ENCODE measurements at places on chromosomes 6 and 20.
A peak's percentile ranks its signal among the peaks of the same experiment; 100 is the strongest.

DNA sequence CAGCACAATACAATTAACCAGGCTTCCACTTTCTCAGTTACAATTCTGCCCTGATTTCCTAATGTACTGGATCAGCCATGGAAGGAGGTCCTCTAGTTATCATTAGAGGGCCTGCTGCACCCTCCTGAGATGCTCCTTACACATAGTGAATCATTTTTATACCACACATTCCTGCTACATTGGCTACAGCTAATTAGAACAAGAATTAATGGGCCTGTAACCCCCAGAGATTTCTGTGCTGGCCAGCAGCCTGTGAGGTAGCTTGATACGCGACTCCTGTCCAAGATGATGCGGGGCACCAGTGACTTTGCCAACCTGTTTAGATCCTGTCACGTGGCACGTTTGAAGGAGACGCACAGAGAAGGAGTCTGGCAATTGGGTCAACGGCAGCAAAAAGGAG, 422.8 kb downstream of the EPM2A start:
- DNase-seq: no peak

DNA sequence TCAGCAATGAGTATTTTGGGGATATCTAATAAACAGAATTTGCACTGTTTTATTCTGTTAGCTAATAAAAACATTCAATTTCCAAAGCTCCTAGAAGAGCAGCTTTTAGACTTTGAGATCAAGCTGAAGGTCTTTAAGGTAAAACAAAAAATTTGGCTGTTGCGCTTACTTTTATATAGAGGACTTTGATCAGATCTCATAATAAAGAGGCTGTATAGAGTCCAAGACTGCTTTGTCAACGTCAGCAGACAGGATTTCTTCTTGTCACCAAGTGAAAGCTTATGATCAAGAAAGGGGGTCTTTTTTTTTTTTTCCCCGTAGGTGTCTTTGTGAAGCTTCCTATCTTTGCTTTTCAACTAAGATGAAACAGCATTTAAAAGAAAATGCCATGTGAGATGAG, 556.5 kb upstream of the SLC35B3 start:
- DNase-seq: no peak

DNA sequence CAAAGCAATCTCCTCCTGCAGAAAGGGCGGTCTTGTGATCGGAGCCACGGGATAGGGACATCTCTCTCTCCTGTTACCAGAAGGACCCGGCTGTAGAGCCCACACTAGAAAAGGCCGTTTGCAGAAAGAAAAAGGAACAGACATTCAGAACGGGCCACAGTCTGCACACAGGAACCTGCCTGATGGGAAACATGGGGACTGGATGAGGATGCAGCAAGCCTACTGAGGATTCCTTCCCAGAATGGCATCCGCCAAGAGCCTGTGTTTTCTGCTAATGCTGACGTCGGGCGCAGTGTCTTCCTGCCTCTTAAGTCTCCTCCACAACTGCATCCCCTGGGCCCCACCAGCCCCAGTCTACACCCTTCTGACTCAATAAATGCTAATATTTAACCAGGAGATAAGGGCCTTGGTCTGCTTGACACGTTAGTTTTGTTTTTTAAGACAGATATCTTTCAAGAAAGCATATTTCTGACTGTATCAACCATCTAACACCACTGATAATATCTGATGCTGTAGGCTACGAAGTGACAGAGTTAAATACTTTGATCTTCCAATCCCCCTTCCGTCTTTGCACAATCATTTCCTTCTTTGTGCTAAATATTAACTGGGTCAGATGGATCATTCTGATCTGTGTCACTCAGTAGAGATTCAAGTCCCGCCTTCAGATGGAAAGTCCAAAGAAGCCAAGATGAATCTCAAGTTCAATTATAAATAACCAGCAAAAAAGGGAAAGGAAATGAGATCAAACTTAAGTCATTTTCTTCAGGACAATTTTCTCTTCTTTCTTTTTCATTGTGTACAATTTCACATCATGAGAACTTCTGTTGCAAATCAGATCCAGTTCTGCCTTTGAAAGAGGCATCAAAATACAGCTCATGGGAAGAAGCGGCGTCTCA, 20.7 kb downstream of the FAM50B start:
- no peak for DNase-seq

DNA sequence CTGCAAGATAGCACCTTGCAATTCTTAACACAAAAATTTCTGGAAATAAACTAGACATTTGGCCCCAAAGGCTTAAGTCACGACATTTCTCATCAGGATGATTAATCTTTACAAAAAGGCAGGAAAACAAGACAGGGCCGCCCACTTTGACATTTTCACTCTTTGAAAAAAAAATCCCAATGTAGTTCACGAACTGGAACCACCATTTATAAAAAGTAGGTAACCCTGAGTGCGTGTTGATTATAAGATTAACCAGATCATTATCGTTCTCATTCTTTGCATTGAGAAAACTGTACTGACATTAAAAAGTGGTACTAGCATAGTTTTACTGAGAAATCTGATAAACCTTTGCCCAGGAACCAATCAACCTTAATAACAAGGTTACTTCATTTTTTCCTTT, 108.8 kb downstream of the HUS1B start:
- DNase-seq: no peak

GRCh38 chr6:92124200-92124651, 1295.1 kb downstream of the EPHA7 start:
- DNase-seq: no peak

- DNase-seq: no peak
Observed at GRCh38 chr20:48789185-48789668, 38.6 kb downstream of the PREX1 start.

GRCh38 chr6:163643866-163644265, 229.3 kb downstream of the QKI start:
- no peak for DNase-seq

DNA sequence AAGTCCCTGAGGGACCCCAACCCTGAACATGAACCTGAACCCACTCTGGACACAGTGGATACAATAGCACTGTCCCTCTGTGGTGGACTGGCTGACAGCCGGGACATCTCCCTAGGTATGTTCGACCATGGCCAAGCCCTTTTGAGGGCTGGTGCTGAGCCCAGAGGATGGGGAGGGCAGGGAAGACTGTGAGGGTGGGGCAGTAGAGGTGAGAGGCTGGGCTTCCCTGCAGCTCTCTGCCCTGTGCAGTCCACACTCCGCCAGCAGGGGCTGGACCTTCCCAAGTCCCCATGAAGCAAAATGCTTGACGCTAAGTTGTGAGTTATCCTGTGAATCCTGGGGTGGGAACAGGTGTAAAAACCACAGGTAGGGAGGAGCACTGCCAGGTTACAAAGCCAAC, 11.5 kb downstream of the LPIN3 start:
- DNase-seq: no peak

GRCh38 chr6:17064975-17065374, 36.9 kb upstream of the STMND1 start:
- no peak for DNase-seq

- peak; percentile 19 for DNase-seq
Observed at GRCh38 chr20:51340451-51340840, 202.1 kb downstream of the NFATC2 start.

GRCh38 chr6:51502996-51503395, 584.4 kb downstream of the PKHD1 start:
- DNase-seq: no peak

DNA sequence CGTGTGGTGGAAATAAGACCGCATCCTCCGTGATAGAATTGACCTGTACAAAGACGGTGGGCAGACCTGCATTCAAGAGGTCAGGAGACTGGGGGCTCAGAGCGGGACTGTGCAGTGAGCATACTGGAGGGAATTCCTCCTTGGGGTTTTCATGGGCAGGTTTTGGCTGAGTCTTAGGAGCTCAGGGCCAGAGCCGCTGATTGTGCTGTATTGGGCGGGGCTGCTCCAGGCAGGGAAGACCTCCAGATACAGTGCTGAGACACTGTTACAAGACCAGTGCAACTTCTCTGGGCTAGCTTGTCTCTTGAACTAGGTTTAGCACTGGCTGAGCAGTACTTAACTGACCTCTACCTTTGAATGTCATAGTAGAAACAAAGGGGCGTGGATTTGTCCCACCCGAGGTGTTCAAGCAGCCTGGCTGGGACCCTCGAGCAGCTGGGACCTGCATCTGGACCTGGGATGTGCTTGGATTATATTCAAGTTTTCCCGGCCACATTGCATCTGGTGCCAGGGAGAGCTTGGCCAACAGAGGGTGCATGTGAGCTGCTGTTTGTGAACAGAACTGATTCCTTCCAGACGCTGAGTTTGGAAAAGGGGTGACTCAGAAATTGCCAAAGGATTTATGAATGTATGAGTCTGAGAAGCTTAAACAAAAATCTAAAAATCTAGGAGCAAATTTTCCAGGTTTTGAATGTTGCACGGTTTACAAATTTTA, 33.4 kb upstream of the SLC22A1 start:
- peak; percentile 19 for DNase-seq

- DNase-seq: no peak
Observed at GRCh38 chr6:68650142-68650541, 15.1 kb downstream of the ADGRB3 start.

- peak; percentile 89 for DNase-seq
Observed at GRCh38 chr20:37381621-37382471, 35.9 kb downstream of the SRC start.

DNA sequence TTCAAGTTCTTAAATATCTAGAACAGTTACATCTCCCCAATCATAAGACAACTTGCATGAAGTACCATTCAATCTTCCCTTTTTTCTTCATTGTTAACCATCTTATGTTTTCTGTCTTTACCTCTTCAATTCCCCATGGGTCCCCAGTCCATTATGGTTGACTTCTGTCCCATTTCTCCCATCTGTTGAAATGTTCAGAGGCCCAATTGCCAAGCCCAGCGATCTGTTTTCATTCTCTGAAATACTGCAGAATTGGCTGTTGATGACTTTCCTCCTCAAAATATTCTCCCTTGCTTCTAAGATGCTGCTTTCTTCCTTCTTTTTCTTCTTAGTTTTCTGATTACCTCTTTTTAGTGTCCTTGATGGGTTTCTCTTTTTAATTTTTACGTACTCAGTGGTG, 26.0 kb downstream of the DSTN start:
- DNase-seq: no peak

- DNase-seq: peak; percentile 74
Observed at GRCh38 chr6:4303638-4304037, 168.3 kb upstream of the ECI2 start.

DNA sequence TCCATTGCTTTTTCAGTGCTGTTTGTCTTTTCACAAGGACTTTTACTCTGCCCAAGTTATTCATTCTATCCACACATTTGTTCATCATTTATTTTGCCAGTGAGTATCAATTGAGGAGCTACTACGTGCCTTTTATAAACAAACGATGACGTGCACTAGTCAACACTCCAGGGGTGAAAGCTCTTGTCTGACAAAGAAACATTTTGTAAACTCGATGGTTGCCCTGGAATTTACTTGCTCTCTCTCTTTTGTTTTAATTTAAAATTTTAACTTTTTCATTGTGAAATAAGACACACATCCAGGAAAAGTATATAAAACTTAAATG, 8.3 kb upstream of the MRPS18A start:
- no peak for DNase-seq

- no peak for DNase-seq
Observed at GRCh38 chr6:138012682-138013081, 94.5 kb downstream of the PERP start.

GRCh38 chr6:125913864-125914351, 42.7 kb upstream of the HINT3 start:
- DNase-seq: peak; percentile 88

GRCh38 chr6:109143191-109143590, 47.9 kb downstream of the CEP57L1 start:
- no peak for DNase-seq

GRCh38 chr20:41798930-41799502, 180.8 kb upstream of the CHD6 start:
- DNase-seq: no peak

GRCh38 chr6:3627501-3627900, 124.0 kb downstream of the PXDC1 start:
- DNase-seq: no peak

- no peak for DNase-seq
Observed at GRCh38 chr20:7237251-7237650, 469.8 kb downstream of the BMP2 start.

DNA sequence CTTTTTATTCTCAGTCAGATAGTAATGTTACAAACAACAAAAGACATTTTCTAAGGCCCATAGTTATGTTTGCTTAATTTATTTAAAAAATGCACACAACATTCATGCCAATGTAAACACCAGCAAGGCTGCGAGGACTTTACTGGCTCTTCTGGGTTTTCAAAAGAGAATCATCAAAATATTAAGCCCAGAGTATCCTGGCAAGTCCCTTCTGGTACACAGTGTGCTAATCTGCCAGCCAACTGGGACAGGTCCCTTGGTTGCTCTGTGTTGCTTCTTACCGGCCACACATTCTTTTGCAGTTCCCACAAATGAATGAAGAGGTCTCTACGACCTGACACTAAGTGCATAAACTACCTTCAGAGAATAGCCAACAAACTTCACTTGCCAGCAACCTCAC, 42.6 kb upstream of the SPDEF start:
- DNase-seq: no peak

DNA sequence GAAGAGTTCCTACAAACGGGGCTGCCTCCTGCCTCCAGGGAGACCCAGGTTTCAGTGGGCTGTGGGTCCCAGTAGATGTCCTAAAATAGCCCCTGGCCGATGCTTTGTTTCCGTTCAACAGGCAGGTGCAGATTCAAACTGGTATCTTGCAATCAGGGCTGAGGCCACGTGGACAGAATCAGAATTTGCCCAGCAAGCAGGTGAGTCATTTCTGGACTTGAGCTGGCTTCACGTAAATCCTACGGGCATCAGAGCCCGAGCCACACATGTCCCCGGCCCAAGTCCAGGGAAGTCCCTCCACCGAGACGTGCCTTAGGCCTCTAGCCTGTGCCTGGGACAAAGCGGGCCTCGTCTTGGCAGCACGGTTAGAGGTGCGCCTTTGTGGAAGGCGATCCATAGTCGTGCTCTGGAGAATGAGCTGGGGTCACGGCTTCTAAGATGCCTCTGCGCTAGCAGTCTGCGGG, 101.6 kb upstream of the FRMD1 start:
- no peak for DNase-seq

DNA sequence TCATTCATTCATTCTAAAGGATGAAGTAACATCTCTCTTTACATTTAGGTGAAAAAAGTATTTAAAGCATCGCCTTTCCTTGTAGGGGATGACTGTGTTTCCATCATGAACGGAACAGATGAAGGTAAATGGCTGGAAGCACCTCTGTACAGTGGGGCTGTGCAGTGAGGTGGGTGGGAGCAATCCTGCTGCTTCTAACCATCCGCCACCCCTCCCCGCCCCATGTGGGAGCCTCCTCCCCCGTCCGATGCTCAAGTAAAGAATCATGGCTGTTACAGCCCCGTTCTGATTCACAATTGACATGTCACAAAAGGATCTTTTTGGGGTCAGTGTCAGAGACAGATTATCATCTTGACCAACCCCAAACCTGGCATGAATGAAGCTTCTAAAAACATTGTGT, 19.3 kb downstream of the ENTPD6 start:
- no peak for DNase-seq

- no peak for DNase-seq
Observed at GRCh38 chr6:72588155-72588554, 33.7 kb upstream of the KCNQ5 start.

GRCh38 chr6:19697744-19698290, 139.4 kb upstream of the ID4 start:
- DNase-seq: no peak

Data from inflammatory macrophage treated with lipopolysaccharide for 4 hours (primary cell).